Stimulated activated effector memory CD8-positive, alpha-beta T cell treated with anti-CD3 and anti-CD28 coated beads, Interleukin-12 subunit alpha, Interleukin-12 subunit beta, amount 100 ng/mL, for 72 hours (primary cell): ENCODE measurements at places on chromosomes 16 and 17.
A peak's percentile ranks its signal among the peaks of the same experiment; 100 is the strongest.

GRCh38 chr17:9644910-9645751 is at the start of gene USP43:
USP43 (plus strand) TSS chr17:9645517; CDS start chr17:9645633, 116 bp downstream.
- DNase-seq, result peak; percentile 61

GRCh38 chr16:81142864-81143263 is 46.7 kb upstream of the GCSH start:
- no peak for DNase-seq

- DNase-seq, result no peak
Observed at GRCh38 chr16:13269905-13270528, 368.6 kb downstream of the SHISA9 start.

GRCh38 chr16:89602273-89602951 is 11.0 kb upstream of the DPEP1 start:
- DNase-seq, result peak; percentile 35

GRCh38 chr17:77840513-77841165 is 117.9 kb upstream of the TNRC6C start:
- DNase-seq, result no peak

- no peak for DNase-seq
Observed at GRCh38 chr16:69762814-69763598, 874 bp downstream of the WWP2 start.

DNA sequence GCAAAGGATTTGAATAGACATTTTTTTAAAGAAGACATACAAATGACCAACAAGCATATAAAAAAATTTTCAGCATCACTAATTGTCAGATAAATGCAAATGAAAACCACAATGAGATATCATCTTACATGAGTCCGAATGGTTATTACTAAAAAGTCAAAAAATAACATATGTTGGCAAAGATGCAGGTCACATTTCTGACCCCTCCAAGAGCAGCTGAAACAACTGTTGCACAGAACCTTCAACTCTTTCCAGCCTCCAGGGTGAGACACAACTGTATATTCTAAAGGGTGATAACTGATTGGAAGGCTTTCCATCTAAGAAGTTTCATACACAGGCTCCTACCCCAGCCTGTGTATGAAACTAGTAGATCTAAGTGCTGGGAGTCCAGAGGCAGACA is 51.9 kb downstream of the SLFN5 start:
- no peak for DNase-seq

- DNase-seq, result no peak
Observed at GRCh38 chr17:58153671-58154070, 5.5 kb downstream of the OR4D1 start.

DNA sequence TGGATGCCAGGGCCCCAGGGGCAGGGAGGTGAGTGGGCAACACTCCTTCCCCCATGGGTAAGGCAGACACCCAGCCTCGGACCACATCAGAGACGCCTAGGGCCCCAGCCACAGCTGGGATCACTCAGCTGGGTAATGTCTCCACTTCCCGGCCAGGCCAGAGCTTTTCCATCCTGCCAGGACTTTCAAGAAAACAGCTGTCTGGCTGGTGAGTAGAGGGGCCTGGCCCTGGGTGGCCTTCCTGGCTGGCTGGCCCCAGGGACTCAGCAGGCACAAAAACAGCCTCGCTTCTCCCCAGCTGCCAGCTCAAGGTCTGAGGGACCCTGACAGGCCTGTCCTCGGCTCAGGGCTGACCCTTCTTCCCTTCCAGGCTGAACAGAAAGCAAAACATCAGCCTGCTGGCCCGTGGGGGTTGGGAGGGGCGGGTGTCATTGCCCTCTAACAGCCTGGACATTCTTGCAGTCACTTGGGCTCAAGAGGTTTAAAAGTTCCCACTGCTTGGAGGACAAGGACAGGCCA is 45.3 kb upstream of the JPH3 start:
- DNase-seq, result no peak

DNA sequence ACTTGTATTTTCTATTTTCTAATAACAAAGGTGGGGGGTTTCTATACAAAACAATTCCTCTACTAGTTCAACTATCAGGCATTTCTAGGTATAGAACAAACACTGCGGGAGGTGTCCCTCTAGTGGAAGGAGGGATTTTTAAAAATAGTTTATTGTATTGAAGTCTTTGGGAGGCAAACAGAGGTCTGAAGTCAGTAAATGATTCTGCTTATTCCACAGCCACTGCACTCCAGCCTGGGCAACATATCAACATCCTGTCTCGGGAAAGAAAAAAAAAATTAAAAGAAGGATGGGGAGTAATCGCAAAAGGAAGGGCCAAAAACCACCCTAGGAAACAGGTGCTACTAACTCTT is 648 bp upstream of the ERCC4 start:
- DNase-seq, result no peak

DNA sequence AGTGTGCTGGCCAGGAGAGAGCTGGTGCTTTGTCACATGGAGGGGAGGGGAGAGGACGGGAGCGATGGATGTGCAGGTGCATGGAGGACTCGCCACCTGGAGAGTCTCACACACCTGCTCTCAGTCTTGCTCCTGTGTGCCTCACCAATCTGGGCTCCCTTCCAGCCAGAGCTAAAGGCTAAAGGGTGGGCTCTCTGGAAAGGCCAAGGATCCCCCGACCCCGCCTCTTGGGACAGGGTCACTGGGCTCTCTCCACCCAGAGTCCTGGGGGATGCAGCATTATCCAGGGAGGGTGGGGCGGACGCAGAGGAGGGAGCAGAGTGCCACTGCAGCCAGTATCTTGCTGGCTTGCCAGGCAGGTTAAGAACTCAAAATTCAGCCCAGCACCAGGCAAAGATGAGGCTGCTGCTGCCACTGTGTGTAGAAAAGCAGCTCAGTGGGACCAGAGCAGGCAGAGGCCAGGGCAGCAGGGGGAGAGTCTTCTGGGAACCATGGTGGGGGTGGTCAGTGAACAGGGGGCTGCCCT is 5.4 kb upstream of the STAT5B start:
- DNase-seq, result no peak

DNA sequence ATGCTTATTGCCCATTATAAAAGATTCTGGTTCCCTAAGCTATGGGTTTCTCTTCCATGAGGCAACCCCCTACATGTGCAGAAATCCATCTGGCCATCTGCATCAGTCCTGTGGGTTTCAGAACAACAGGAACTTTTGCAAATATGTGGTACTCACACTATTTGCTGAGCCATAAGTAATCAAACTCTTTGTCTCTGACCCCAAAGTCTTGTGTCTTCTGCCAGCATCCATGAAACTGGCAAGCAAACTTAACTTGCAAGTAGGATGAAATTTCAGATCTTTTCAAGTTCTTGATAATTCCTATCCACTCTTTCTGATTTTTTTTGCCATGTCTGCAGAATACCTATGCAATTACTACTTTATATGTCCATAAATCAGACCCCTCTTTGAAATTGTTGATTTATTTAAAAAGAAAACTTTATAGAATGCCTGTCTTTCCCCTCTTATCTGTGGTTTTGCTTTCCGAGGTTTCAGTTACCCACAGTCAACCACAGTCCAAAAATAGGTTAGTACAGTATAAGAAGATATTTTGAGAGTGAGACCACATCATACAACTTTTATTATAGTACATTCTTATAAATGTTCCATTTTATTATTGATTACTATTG is 158.4 kb upstream of the IRX3 start:
- no peak for DNase-seq

DNA sequence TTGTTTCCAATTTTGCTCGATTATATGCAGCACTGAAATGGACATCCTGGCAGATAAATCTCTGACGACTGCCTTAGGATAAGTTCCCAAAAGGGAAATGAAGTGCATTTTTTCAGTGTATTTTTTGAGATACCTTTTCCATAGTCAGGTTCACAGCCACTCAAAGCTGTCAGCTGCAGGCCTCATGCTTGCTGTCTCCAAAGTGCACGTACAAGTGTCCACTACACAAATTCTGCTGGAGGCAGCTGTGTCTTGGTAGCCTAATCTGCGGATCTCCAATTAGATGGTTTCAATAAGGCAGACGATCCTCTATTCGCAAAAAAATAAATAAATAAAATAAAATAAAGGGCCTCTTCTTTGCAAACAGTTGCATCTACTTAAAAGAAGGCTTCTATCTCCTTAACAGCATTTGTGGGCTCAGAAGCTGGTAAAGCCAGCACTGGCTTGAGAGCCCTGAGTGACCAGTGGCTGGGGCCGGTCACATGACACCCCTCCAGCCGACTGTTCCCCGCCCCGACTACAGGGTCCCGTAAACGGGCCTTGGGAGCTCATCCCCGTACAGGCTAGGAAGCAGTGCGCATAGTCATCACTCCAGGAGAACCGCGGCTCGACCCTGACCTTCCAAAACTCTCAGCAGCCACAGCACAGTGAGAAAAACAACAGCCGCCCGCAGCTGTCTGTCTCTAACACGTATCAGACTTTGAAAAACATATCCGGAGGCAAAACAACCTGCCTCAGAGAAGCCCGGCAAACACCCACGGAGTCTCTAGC is 18.8 kb downstream of the RPH3AL start:
- no peak for DNase-seq

DNA sequence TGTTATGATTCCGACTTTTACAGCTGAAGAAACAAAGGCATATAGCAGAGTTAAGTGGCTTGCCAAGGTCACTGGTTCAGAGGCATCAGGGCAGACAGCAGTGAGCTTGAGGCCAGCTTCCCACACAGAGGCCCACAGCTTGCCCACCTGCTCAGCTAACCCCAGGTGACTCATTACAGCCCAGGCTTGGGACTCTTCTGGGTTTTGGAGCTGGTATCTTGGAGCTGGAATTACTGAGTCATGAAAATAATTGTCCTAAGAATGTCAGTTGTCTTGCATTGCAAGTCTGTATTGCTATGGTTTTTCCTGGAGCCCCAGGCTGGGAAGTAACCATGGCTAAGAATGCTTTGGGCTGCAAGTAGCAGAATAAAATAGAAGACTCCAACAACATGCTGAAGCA is 32.4 kb upstream of the IRX3 start:
- no peak for DNase-seq

DNA sequence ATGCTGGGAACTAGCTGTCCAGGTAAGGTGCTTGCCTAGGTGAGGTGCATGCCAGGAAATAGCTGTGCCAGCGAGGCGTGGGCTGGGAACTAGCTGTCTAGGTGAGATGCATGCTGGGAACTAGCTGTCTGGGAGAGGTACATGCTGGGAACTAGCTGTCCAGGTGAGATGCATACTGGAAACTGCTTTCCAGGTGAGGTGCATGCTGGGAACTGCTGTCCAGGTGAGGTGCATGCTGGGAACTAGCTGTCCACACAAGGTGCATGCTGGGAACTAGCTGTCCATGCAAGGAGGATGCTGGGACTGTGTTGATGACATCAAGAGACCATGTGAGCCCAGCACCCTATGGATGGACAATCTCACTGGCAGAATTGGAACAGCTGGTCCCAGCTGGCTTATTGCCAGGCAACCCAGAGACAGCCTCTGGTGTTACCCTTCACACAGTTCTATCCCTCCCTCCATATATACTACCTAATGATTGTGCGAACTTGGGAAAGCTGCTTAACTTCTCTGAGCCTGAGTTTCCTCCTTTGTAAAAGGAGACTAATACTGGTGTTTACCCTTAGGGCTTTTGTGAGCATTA is 479.9 kb upstream of the RBFOX1 start:
- no peak for DNase-seq

- DNase-seq, result no peak
Observed at GRCh38 chr17:80277751-80278671, 17.4 kb downstream of the RNF213 start.

DNA sequence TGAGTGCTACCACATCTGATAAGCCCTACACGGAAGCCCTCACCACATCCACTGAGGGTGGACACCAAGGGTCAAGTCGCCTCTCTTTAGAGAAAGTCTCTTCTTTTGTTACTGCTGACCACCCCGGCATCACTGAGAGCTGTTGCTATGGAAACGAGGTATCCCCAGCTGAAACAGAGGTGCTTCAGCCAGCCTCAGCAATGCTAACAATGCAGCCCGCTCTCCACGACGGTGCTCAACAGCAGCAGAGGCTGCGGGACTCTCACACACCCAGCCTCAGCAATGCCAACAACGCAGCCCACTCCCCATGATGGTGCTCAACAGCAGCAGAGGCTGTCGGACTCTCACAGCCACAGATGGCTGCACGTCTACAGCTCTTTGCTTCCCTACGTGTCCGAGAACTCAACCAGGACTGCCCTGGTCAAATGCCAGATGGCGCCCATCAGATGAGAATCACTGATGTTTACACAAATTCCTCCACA is 41.4 kb downstream of the VPS53 start:
- DNase-seq, result no peak

GRCh38 chr17:48787828-48788227 is 29.2 kb downstream of the TTLL6 start:
- DNase-seq, result no peak

GRCh38 chr16:67694611-67695010 is 24.5 kb downstream of the GFOD2 start:
- DNase-seq, result no peak

GRCh38 chr17:10875984-10876555 is 38.2 kb upstream of the PIRT start:
- DNase-seq, result peak; percentile 53

- no peak for DNase-seq
Observed at GRCh38 chr17:77492446-77493237, 351.9 kb downstream of the SEC14L1 start.

DNA sequence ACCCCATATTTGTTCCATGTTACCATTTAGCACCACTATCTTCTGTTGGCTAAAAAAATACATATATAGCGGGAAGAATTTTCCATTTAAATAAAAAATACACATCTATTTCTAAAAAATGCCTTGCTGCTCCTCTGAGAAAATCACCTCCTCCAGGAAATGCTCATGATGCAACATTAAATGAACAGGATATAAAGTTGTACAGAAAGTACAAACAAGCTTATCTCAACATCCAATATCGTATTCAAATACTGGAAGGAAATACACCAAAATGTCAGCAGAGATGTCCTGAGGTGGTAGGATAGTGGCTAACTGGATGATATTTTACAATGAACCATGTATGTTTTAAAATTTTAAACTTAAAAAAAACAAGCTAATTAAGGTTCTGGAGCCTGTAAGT is 21.3 kb downstream of the GNA13 start:
- DNase-seq, result no peak

- no peak for DNase-seq
Observed at GRCh38 chr16:50079397-50080140, 13.8 kb downstream of the HEATR3 start.

DNA sequence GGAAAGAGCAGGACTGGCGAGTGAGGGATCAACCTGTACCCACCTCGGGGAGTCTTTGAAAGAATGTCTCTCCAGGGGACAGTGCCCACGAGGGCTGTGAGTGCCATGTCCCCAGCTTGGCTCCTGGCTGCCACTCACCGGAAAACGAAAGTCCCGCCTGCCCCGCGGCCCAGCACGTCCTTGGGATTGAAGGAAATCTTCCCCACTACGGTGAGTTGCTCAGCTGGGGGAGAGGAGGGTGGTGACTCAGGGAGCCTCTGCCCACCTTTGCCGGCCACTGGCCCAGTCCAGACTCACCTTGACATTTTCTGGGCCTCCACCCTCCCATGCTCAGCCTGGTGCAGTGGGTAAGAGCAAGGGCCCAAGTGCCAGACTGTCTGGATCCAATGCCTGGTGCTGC is 17.1 kb downstream of the PLK1 start:
- no peak for DNase-seq

GRCh38 chr17:2635675-2636074 is 42.2 kb downstream of the PAFAH1B1 start:
- DNase-seq, result no peak

- no peak for DNase-seq
Observed at GRCh38 chr17:7993972-7994589, 8.3 kb upstream of the GUCY2D start.

- DNase-seq, result no peak
Observed at GRCh38 chr17:14019186-14019956, 49.9 kb upstream of the COX10 start.
